ENCODE measurements at places on chromosomes 11 and 22.

DNA sequence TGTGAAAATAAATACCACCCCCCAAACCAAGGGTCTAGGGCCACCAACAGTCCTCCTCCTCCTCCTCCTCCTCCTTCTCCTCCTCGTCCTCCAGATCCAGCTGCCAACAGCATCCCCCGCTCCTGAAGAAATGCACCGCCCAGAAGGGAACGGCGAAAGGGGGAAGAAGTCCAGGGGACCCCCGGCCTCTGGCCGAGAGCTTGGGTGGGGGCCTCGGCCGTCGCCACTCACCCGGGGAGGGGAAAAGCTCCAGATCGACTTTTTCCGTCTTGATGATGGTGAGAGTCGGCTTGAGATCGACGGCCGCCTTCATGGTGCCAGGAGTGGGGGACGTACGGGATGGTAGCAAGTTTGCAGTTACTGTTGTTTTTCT lies 65.7 kb downstream of the ETS1 start:
- no peak for DNase-seq

DNA sequence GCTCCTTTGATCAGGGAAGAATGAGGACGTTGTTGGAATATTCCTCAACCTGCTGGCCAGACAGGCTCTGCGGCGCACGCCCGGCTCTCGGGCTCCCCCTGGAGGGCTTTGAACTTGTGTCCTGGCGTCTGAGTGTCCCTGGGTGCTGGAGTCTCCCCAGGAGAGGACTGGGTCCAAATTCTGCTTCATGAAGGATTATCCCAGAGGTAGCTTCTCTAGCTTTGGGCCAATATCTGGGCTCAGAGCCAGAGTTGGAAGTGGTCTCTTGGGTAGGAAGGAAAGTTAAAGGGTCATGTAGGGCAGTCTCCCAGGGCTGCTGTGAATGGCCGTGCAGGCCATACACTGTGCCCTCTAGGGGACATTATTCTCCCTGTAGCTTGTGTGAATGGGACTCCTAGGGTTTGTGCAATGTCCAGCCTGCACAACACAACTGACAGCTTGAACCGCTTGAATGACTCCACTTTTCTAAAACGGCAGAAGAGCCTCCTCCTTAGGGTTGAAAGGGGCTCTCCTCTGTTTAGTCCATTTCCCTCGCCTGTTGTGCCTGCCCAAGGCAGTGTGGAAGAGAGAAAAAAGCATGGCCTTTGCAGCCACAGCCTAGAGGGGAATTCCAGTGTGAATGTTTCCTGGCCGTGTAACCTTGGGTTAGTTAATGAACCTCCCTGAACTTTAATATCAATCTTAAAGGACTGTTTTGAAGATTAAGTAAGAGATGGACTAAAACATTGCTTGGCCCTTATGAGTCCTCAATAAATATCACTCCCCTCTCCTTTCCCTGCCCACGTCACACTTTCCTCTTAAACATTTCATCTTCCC lies 111.2 kb upstream of the THY1 start:
- peak; percentile 25 for DNase-seq

DNA sequence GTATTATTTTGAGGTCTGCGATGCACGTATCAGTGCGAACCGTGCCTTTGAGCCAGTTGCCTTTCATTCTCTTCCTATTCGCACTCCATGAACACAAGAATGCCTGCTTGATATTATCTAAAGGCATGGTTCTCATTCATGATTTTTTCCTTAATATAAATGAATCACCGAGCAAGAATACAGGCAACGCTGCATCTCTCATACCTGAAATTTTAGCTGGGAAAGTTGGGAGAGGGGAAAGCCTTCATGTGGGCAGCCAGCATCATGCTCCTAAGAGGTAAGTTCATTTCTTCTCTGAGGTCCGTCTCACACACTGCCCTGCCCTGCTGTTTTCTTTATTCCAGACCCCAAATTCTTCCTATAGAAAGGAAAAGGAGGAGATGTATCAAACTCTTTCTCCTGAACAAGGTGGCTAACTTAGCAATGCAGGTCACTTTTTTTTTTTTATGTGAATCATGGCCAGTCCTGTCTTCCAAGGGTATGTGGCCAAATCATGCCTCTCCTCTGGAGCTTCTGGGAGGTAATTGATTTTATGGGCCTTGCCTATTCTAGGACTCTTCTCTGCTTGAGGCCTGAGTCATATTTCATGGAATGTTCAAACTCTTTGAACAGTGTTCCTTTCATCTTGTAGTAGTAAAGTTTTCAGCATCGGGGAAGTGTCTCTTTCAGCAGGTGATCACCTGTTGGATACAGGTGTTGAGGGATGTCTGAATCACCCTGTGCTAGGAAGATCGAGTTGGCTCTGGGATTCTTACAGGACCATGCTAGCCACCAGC lies 3.2 kb downstream of the GLB1L2 start:
- no peak for DNase-seq

DNA sequence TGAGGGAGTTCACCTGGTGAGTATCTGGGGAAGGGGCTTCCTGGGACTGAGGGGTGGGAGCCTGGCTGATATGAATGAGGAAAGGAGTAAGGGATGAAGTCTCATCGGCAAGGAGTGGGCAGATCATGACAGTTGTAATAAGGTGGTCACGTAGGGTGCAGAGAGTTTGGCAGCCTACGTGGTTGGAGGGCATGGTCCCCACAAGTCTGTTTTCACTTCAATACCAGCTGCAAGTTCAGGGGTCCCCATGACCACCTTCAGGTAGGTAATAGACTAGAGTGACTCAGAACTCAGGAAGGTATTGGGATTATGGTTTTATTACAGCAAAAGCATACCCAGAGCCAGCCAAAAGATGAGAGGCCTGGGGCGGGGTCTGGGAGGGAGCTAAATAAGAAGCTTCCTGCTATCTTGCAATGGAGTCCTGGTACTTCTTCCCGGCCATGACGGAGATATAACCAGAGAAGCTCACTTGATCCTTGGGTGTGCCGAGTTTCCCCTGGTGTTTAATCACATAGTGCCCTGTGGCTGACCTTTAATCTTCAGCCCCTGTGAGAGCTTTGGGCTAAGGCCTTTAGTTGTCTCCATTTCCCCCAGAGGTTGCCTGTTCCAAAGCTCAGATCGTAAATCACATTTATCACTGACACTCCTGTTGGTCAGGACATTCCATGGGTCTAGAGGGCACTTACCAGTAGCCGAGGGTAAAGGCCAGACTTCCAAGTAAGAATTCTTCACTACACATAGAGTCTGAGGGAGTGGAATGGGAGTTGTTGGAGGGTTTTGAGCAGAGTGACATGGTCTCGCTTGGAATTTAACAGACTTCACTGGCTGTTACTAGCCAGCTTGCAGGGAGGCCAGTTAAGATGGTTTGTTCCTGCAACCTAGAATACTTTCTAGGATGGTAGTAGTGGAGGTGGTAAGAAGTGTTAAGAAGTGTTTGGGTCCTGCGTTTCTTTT lies 9.1 kb downstream of the SLC3A2 start:
- no peak for DNase-seq

DNA sequence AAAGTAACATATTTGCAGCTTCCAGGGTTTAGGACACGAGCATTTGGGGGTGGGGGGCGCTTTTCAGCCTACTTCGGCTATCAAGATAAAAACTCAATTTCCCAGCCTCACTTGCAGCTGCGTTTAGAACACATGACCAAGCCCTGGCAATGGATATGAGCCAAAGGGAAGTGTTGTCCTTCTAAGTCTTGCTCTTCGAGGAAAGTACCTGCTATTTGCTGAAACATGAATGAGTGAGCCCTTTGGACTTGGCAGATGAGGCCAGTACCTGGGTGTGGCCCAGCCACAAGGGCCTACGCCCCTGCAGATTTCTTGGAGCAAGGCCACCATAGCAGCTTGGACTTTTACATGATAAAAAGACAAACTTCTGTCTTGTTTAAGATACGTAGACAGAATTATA lies 60.2 kb upstream of the SORL1 start:
- DNase-seq = no peak

DNA sequence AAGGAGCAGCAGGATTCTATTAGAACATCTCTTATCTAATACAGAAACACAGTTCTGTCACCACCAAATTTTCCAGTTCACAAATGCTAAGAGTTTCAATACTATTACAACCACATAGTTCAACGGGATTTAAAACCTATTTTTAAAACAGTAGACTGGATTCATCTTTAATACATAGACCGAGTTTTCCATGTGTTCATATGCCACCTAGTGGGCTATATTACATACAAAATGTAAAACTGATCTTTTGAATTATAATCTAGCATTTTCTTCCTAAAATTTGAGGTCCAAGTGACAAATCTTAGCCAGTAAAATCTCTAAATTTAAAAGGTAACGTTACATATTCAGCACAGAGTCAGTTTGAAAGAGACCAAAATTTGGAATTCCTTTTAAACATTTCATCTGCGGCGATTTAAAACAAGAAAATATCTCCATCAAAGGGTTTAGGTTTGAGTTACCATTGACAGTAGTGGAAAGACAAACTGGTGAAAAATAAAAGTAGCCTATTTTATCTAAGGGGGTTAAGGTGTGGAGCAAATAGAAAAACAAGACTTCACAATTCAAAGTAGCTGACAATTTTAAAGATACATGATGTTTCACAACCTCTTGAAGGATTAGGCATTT lies 269.3 kb upstream of the MPPED2 start:
- no peak for DNase-seq

DNA sequence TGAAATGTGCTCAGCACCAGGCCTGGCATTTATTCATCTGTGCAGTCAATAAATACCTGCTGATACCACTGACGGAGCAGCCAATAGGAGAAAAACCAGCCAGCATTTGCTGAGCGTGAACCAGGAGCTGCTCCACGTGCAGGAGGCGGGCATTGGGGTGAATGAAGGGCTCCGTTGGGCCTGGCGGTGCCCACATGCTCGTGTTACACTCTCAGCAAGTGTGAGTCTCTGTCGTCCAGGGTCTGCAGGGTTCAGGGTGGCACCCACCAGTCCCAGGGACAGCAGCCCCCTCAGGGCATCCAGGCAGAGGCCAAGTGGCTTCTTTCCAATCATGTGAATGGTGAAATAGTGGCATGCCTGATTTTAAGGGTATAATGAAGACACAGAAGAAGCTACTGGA lies 4.2 kb upstream of the RPS19BP1 start:
- DNase-seq = no peak

- no peak for DNase-seq
Measured at GRCh38 chr22:44133161-44133560, 47.6 kb upstream of the PARVG start.

DNA sequence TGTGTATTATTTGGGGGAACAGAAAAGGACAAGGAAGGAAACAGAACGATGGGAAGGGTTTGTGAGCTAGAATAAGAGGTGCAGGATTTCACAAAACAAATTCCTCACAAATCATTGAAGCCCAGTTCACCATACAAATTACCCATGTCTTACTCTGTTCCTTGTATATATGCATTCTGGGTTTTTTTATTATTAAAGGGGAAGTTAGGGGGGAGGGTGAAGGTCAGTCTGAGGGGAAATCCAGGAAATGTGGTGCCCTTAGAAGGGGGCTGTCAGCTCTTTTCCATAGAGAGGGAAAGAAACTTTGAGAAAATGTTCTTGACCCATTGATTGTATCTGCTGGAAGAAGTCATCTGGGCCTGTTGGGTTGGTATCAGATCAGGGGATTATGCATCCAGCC lies 90.8 kb downstream of the RNF169 start:
- no peak for DNase-seq

DNA sequence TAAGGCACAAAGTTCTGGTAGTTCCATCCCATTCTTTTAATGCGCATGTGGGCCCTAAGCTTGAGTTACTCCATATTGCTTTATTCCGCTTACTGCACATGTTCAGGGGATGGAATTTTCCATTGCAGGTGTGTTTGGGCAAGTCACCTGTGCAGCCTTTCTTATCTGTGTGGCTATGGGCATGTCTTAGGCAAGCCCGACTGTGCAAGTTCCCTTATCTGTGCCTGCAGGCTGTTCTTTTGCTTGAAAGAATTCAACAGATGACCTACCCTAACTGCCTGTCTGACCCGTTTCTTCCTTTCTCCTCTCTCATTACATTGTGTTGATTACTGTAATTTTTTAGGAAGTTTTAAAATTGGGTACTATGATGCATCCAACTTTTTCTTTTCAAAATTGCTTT lies 363.6 kb downstream of the TTC28 start:
- no peak for DNase-seq

DNA sequence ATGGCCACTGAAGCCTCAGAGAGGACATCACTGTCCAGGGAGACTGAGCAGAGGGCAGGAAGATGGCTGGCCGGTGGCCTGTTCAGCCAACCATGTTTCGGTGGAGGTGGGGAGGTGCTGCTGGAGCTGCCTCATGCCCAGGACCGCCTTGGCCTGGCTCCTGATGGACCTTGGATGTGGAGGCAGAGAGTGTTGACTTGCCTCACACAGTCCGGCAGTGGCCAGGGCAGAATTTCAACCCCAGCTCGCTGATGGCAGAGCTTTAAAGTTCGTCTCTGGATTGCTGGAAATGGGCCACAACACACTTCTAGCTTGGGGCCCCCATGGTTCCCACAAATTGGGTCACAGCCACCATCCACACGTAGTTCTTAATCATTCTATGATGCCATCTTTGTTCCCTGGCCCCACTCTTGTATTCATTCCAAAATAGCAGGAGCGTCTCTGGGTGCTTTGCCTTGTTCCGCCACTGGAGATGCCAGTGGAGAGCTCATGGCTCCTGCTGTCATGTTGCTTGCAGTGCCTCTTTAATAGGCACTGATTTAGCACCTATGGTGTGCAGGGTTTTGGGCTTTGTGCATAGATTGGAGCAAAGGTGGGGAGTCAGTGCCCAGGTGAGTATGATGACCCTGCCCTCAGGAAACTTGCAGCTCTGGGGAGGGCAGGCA lies 5.6 kb downstream of the MAPK8IP1 start:
- no peak for DNase-seq

- DNase-seq = no peak
Measured at GRCh38 chr11:131397675-131398074, 27.3 kb downstream of the NTM start.

- no peak for DNase-seq
Measured at GRCh38 chr11:120467627-120468026, 43.9 kb upstream of the GRIK4 start.

- no peak for DNase-seq
Measured at GRCh38 chr11:66371627-66372415, at the start of gene SLC29A2. SLC29A2 (minus strand) TSS chr11:66371760; CDS start chr11:66371591, 169 bp downstream.

DNA sequence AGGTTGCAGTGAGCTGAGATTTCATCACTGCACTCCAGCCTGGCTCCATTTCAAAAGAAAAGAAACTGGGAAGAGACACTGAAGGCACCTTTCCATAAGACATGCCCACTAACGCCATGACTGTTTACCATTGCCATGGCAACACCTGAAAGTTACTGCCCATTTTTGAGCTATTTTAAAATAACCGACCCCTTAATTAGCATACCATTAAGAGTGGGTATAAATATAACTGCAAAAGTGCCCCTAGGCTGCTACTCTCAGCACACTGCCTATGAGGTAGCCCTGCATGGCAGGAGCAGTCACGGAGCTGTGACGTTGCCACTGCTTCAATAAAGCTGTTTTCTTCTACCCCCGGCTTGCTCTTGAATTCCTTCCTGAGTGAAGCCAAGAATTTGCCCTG lies 9.9 kb upstream of the RNASEH2C start:
- DNase-seq = no peak

- DNase-seq = no peak
Measured at GRCh38 chr11:69661413-69661715, 13.8 kb downstream of the LTO1 start.

All from GM04504 (cell line).